Stimulated activated CD4-positive, alpha-beta T cell treated with anti-CD3 and anti-CD28 coated beads, Interleukin-12 subunit alpha, Interleukin-12 subunit beta, amount 100 ng/mL, for 48 hours (primary cell): ENCODE measurements at places on chromosomes 1 and 21.

- DNase-seq, result no peak
Observed at GRCh38 chr1:206062464-206062863, 9.5 kb downstream of the RHEX start.

DNA sequence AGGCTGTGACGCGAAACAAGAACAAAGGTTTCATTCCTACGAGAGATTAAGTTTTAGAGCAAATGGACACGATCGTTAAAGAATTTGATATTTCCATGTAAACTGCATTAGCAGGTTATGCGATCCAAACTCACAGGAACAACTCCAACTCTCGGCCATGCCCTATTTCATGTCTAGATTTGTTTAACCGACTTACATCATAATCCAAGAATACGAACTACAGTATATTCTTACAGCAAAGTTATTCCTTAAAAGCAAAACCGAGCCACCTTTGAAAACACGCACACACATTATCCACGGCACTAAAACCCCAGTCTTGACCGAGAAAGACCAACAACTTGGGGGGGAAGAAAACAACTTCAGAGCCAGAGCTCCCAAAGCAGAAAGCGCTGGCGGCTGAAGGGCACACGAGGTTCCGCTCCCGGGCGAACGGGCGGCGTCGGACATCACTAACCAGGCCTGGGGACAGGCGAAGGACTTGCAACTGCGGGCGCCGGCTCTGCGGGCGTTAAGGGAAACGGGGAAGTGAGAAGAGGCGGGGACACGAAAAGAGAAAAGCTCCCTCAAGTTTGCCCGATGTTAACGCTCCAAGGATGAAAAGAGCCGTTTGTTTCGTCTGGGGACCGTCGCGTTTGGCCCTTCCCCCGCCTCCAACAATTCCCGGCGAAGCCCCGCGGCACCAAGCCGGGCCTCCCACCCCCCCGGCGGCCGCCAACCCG, 690 bp downstream of the B3GALNT2 start:
- peak; percentile 32 for DNase-seq

GRCh38 chr1:245160741-245161400, 6.1 kb downstream of the KIF26B start:
- DNase-seq, result no peak

DNA sequence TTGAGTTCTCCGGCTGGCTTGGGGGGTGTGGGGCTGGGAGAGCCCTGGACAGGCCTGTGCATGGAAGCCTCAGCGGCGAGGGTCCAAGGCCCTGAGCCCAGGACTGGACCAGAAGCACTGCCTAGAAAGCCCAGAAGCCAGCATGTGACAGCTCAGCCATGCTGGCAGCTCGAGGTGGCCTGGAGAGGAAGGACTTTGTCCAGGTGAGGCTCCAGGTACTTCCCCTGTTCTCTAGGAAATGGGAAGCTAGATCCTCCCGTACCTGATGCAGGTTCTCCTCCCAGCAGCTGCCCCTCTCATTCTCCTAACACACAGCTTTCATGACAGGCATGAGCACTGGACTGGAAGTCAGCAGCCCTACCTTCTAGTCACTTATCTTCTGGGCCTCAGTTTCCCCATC, 6.4 kb downstream of the PADI3 start:
- no peak for DNase-seq

DNA sequence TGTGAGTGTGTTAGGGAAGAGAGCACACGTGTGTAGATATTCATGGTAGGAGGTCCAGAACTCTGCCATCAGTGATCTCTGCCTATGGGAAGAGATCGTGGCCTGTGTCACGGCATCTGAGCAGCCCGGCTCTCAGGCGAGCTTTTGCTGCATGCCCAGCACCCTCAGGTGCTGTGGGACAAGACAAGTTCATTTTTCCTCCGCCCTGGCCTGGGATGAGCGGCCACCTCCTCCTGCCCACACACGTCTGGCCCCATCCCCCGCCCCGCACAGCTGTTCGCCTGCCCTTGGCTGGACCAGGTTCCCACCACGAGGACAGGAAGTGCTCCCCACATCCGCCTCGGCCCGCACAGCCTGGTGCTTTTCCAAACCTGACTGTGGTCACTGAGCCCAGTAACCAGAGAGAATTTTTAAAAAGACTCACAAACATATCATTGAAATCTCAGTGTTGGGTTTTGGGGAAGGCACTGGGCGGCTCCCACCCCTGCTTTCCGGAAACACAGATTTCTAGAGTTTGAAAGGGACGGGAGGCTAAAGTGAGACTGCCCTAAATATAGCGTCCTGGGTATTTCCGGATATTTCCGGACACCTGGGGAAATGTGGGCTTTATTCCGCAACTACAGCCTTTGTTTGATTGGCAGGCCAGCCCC, 18.0 kb downstream of the BMP8A start:
- no peak for DNase-seq

DNA sequence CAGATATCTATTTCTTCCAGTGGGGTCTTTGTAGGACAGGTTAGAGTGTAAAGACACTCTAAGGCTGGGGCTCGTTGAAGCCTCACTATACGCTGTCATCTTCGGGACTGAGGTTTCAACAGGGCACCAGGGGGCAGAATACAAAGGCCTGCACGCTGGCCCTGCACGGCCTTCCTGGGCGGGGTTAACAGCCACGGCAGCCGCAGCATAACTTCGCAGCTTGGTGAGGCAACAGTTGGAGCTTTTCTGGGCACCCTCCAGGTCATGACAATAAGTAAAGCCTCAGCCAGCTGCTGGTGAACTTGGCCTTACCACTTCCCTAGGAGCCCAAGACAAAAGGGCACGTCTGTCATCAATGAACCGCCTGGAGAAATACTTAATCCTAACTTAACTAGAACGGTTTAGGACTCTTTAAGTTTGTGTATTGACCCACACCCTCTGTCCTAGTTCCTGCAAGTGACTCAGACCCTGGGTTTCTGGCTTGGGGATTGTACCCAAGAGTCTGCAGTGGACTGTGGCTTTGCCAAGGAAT, 2.3 kb upstream of the RUNX1 start:
- peak; percentile 80 for DNase-seq

DNA sequence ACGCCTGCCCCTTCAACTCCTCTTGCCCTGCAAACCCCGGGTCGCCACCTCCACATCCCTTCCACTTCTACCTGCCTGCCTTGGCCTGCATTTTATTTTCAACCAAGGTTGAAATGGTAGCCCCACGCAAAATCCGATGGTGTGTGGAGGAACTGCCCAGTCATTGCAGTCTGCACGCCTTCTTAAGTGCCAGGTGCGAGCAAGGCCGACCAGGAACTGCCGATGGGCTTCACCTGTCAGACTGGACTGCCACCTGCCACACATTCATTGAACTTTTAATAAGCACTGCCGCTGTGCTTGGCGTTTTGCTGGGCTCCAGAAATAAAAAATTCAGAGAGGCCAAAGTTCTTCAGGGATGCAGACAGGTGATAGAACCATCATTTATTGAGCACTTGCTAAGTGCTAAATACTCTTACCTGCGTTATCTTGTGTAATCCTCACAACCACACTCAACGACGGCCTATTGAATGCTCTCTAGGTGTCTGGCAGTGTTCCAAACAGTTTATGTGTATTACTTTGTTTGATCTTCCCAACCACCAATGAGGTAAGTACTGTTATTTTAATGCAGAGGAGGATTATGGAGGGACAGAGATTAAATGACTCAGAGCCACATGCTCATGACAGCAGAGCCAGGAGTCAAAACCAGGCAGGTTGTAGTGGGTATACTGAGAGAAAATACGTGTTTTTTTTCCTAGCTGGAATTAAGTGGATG, 36.2 kb downstream of the CACHD1 start:
- DNase-seq, result no peak

- DNase-seq, result no peak
Observed at GRCh38 chr1:110688514-110688913, 13.8 kb upstream of the KCNA3 start.

DNA sequence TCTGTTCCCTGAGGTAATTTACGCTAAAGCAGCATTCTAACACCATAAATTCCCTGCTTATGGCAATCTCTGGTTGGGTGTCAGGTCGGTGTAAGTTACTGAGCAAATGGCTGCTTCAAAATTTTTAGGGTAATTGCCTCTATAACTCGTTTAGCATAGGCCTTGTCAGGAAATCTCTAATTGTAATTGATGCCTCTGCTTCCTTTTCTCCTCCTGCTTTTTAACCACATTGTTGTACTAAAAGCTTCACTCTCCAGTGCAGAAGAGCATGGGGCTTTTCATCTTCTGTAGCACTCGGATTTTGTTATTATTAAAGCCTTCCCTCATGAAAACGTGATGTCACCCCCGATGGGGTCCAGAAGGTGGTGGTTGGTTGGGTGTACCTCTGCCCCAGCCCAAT, 141.6 kb upstream of the NBPF11 start:
- no peak for DNase-seq

- no peak for DNase-seq
Observed at GRCh38 chr1:182700351-182700709, 15.9 kb upstream of the RGS8 start.

DNA sequence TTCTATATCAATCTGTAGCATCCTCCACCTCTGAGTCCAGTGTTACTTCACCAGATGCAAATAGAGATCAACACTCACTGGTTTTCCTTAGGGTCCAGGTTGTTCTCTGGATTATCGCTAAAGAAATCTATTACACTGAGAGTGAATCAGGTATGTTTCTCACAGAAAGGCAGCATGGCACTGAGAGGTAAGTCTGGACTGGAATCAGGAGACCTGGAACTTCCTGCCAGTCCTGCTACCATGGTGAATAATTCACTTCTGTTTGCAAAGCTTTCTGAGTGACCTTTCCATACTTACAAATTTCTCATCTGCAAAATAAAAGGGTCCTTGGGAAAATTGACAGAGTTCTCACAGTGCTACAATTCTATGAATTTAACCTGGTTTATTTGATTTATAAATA, 1583.3 kb downstream of the MRPL39 start:
- no peak for DNase-seq

DNA sequence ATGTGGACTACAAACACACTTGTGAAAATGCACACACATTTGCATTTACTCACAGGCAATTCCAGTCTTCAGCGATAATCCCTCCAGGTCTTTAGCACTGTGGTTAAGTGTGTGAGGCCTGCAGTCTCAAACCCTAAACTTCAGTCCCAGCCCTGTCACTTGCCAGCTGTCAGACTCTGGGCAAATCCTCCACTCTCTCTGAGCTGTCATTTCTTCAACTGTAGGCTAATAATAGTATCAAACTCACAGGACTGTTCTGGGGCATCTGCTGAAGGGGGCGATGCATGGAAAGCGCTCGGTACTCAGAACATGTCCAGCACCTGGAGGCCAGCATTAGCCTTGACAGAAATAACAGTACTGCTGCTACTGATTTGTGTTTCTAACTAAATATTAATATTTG, 48.2 kb downstream of the NEK2 start:
- no peak for DNase-seq

DNA sequence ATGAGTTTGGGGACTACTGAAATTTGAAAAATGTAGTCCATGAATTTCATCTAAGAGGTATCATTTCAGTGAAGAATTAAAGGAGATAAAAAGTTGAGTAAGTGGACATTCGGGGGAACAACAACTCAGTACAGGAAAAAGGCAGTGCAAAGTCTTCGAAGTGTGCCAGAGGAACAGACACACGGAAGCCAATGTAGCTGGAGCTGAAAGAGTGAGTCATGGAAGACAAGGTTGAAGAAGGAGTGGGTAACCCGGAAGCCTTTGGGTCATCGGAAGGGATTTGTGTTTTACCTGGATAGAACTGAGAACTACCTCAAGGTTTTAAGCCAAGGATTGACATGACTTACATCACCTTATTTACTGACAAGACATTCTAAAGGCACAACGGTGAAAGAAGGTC, 733.4 kb downstream of the NCAM2 start:
- no peak for DNase-seq

DNA sequence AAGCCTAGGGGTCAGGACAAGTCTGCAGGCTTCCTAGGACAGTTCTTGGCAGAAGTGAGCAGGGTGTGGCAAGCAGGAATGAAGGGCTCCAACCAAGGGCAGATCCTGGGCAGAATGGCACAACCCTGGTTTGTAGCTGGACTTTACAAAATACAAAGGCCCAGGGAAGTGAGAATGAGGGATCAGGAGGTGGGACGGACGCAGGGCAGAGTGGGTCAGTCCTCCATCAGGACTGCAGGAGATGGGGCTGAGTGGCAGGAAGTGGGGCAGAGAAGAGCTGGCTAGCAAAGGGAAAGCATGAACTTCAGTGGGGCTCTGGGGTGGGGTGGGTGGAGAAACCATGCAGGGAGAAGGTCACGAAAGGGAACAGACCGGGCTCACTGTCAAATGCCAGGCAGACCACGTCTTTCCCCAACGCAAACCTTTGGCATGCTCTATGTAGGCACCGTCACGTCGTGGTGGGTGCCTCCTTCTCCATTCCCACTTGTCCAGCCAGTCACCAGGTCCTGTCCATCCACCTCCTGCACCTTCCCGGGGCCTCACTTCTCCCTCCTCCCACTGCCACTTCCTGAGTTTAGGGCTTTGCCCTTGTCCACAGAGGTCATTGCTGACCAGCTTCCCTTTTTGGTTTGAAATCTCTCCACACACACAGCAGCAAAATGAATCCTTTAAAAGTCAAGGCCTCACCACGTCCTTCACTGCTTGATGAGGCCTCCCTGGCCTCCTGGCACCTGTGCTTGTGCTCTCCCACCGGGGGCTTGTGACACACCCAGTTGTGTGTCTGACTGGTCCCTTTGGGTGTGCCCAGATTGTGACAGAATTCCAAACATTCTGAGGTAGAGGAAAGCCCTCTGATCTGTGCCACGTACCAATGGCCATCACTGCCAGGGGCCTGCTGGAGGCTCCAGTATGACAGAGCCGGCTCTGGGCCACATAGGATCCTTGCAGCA, 8.7 kb upstream of the CLDN19 start:
- DNase-seq, result no peak

GRCh38 chr1:205545991-205546390, 41.5 kb downstream of the CDK18 start:
- no peak for DNase-seq
